ENCODE measurements at places on chromosomes 7 and 10.

DNA sequence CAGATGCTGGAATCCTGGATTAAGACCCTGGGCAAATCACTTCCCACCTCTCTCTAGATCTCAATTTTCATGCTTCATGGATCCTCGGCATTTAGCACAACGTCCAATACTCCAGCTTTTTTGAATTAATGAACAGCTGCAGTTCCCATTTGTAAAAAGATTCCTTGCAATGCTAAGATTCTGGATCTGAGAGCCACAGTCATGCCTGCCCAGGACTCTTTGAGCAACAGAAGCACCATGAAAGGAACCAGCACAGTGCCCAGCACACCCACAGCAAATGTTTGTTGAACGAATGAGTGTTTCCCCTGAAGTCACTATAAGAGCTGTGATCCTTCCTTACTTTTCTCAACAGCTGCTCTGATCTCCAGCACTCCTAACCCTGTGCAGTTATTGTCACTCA, 20.8 kb upstream of the DDIT4 start:
- no peak for DNase-seq

- peak; percentile 45 for DNase-seq
These were observed 43.8 kb downstream of the EXOC6 start for GRCh38 chr10:92891885-92892690.

- no peak for DNase-seq
These were observed 28.4 kb downstream of the CDK6 start for GRCh38 chr7:92808006-92808405.

DNA sequence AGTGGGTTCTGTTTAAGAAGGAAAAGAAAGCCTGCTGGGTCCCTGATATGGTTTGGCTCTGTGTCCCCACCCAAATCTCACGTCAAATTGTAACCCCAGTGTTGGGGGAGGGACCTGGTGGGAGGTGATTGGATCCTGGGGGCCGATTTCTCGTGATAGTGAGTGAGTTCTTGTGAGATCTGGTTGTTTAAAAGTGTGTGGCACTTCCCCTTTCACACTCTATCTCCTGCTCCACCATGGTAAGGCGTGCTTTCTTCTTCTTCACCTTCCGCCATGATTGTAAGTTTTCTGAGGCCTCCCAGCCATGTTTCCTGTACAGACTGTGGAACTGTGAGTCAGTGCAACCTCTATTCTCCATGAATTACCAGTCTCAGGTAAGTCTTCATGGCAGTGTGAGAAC, 42.6 kb downstream of the INPP5A start:
- no peak for DNase-seq

GRCh38 chr10:30463944-30464451, 30.0 kb downstream of the MAP3K8 start:
- no peak for DNase-seq

DNA sequence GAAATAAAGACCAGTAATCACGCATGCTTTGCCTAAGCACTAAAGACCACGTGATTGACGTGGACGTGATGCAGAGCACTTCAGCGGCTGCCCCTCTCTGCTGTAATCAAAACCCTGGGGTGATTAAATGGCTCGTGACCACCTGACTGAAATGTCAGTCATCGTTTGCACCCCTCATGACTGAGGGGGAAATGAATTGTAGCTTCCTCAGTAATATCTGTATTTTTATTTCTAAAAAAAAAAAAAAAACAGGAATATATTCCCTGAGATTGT, 148.1 kb upstream of the RSU1 start:
- DNase-seq, result no peak

DNA sequence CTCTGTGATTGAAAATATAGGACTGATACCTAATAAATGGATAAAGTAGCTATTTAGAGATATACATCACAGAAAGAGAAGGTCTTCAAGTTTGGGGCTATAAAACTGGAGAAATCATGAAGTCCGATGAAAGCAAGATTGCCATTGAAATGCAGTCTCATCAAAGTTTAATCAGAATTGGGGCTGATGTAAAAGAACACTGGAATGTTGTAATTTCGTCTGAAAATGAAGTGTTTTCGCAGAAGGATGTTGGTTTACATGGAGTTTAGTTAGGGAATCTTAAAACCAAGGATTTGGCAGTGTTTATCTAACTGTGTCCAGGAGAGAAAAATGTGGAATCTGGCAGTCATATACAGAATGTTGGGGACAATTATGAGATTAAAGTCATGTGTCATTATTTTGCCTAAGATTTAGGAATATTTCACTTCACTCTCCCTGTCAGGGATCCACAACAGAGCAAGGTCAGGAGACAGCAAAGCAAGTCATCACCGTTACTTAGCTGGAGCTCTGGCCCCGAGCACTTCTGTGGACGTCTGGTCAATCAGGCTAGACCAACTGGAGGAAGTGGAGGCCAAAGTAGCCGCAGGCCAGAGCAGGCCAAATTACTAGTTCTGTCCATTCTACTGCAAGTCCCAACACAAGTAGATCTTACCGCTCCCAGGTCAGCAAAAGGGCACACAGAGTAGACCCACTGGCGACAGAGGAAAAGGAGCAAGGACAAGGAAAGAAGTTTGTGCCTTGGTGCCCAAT, 37.0 kb downstream of the EPDR1 start:
- no peak for DNase-seq

- no peak for DNase-seq
These were observed 17.7 kb upstream of the NKX6-2 start for GRCh38 chr10:132803416-132804210.

- DNase-seq, result no peak
These were observed 777.7 kb downstream of the LRMDA start for GRCh38 chr10:76209135-76209534.

- no peak for DNase-seq
These were observed 81.3 kb upstream of the SFMBT2 start for GRCh38 chr10:7491949-7492659.

DNA sequence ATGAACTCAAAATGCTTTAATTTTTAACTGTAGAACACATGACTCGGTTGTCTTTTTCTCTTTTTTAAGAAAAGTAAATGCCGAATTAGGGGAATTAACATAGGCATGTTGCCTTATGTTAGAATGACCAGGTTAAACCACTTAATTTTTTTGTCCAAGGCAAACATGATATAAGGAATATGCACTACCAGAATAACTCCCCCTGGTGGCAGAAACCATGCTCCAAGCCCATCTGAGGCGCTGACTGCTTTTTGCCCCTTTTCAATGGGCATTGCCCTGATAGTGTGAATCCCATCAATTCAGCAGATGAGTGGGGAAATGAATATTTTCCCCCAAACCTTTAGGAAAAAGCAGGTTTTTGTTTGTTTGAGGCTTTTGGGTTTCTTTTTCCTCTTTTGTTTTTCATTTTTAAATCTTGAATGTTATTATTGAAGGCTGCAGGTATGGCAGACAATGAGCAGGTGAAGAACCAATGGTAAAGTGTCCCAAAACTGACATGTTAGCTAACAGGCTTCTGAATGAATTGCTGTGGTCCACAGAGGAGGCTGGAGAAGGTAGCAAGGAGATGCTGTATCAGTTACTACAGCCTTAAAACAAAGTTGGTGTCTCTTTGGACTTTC, 284.3 kb downstream of the SORCS3 start:
- DNase-seq, result peak; percentile 48

DNA sequence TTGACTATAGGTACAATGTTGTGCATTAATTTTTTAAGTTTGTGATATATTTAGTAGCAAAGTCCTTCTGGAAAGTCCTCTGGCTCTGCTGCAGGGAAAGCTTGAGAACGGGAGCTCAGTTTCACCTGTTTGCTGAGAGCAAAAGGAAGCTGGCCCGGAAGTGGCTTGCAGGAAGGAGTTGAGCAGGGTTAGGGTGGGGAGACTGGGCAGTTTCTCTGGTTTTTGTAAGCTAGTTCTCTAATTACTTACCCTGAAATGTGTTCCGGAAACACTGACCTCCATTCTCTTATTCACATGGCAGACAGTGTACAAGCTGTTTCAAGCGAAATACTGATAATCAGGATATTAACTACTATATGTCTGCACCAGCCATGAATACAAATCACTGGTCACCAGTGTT, 22.3 kb downstream of the MAP3K8 start:
- DNase-seq, result peak; percentile 22

- no peak for DNase-seq
These were observed 745.4 kb downstream of the PHTF2 start for GRCh38 chr7:78543976-78544375.

DNA sequence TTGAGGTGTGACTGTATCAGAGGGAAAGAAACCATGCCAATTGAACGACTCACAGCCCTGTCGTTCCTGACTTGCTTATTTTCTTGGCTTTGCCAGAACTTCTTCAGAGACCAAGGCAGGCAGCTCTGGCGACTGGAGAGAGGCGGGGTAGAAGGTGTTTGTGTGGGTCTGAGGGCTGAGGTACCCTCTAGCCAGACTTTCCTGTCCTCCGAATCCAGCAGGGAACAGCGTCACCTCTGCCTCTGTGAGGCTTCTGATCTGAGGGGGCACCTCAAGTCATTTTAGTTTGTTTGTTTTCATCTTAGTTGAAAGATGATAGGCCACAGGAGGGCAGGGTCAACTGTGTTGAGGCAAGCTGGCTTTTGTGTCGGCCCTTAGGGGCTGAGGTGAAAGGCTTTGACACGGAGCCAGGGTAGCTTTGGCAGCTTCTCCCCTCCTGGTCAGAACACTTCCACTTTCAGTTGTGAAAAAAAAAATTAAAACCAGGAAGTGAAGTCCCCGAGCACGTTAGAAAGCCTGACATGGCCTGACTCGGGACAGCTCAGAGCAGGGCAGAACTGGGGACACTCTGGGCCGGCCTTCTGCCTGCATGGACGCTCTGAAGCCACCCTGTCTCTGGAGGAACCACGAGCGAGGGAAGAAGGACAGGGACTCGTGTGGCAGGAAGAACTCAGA, 1.9 kb downstream of the ACSL5 start:
- DNase-seq, result peak; percentile 60

GRCh38 chr7:147586110-147586509, 1004.5 kb upstream of the C7orf33 start:
- DNase-seq, result no peak

DNA sequence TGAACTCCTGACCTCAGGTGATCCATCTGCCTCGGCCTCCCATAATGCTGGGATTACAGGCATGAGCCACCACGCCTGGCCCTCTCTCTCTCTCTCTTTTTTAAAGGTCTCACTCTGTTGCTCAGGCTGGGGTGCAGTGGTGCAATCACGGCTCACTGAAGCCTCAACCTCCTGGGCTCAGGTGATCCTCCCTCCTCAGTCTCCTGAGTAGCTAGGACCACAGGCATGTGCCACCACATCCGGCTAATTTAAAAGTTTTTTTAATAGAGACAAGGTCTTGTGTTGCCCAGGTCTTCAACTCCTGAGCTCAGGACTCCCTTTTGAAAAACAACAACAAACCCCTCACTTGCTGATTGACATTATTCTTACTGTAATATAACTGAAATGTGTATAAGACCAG, 11.6 kb downstream of the PALD1 start:
- no peak for DNase-seq

GRCh38 chr10:63716016-63716580, 194.9 kb downstream of the REEP3 start:
- DNase-seq, result no peak

GRCh38 chr7:80848841-80849240, 70.0 kb downstream of the SEMA3C start:
- DNase-seq, result no peak

- DNase-seq, result no peak
These were observed 90.4 kb upstream of the KCNIP2 start for GRCh38 chr10:101933976-101934375.

- no peak for DNase-seq
These were observed 81.8 kb downstream of the ZWINT start for GRCh38 chr10:56279270-56279669.
